ENCODE measurements at places on chromosomes 2 and 18. TPM values are rescaled to one million over a fixed set of nuclear protein-coding genes. Genes with fewer than 3 reads are reported as not detected.

DNA sequence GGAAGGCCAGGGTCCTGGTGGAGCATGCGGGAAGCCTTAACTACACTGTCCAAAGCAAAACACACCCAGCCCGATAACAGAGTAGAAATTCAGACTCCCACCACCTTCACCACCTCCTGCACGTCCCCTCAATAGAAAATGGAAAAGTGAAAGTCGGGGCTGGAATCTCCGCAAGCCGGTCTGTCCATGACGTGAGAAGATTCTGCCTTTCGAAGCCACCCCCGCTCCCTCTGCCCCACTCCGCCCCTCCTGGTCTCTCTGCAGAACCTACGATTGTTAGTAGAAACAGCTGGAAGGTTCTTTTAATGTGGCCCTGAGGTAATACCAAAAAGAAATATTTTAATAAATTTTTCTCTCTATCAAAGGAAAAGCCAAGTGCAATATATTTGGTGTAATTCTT is 116.4 kb downstream of the GBX2 start:
- no peak for DNase-seq

Gene ZNF532
- 59.1 TPM for total RNA-seq

- DNase-seq: no peak
These were observed 272.6 kb downstream of the NEDD4L start for GRCh38 chr18:58316396-58317342.

DNA sequence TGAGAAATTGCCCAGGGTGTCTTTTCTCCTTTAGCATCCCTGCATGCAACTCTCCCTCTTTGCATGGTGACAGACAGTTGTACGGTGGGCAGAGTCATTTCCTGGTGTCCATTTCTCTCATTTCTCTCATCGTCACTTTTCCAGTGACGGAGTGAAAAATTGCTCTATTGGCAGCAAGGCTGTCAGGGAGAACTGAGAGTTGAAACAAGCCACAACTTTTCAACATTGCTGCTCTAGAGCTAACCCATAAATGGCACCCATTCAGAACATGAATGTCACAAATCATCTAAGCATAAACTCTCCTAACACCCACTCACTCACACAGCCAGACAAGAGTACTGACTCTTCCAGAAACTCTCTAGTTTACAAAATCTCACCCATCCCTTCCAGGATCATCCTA is 55.7 kb downstream of the ZC3H8 start:
- DNase-seq: no peak

DNA sequence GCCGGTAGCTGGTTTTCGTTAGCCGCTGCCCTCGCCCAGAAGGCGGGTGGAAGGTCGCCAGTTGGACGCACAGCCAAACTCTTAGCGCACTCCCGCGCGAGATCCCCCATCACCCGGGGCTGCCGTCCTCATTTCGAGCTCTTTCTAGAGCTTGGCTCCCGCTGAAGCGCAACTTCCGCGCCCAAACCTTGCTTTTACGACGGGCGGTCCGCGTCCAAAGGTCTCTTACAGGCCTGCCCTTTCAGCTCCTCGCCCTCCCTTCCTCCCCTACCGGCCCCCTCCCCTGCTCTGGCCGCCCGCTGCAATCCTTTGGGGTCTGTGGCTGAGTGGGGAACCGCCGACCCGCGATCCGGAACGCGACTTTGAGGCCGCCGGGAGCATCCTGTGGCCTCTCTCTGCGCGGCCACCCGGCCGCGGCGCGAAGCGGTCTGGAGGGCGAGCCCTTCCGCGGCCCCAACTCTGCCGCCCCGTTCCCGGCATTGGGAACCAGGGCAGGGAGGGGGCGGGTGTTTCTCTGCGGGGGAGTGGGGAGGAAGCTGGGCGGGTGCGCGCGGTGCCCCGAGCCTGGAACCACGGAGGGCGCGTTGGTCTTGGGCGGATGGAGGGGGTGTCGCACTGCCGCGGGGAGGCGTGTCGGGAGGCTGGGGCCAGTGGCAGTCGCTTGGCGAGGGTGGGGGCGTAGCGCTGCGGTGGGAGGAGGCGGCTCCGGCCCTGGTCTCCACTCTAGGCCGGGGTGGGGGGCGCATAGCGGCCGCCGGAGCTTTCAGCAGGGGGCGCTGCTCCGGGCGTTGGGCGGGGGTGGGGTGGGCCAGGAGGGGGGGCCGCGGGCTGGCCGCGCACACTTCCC is at the start of gene GDF7:
Gene GDF7, plus strand, starts transcription at position 841 of the 847 bp plus-strand sequence. CDS start 96 bp downstream, outside the sequence.
- no peak for DNase-seq

DNA sequence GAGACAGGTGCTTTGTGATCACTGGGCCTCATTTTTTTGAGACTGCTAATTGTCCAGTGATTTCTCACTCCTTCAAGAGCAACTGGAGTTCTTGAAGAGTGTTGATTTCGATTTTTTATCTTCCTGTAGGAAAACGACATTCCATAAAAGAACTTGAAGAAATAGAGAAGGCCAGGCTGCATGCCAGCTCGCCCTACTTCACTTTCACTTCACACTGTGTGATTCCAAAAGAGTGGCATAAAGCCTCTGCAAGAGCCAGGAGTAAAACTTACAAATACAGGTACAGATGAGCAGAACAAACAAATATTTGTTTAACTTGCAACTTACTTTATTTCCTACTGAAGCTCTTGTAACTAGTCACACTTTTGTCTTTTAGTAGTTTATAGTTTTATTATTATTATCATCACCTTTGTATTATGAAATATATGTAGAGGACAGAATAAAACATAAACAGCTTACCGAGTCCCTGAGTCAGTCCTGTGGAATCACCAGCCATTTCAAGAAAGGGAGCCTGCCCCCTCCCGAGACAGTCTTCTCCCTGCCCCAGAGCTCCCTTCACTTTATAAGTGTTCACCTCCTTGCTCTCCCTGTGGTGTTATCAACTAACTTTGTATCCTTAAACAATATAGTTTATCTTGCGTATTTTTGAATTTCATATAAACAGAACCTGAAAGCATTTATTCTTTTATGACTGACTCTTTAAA is 8.7 kb downstream of the FAM228A start:
- no peak for DNase-seq

GRCh38 chr18:8286303-8286702 is 322.9 kb upstream of the RAB12 start:
- DNase-seq: no peak

DNA sequence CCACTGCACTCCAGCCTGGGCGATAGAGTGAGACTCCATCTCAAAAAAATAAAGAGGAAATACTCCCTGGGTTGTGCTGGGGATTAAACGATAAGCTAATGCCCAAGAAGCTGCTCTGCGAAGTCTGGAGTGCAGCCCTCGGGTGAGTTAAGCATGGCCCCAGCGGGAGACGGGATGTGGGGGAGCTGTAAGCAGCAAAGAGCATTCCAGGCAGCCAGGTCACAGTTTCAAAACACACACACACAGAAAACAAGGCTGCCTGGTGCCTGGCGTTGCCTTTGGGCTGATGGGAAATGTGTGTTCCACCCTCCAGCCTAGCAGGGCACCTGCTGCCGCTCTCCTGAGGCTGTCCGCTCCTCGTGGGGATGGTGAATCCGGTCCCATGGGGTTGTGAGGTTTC is 24.1 kb downstream of the ODC1 start:
- no peak for DNase-seq

DNA sequence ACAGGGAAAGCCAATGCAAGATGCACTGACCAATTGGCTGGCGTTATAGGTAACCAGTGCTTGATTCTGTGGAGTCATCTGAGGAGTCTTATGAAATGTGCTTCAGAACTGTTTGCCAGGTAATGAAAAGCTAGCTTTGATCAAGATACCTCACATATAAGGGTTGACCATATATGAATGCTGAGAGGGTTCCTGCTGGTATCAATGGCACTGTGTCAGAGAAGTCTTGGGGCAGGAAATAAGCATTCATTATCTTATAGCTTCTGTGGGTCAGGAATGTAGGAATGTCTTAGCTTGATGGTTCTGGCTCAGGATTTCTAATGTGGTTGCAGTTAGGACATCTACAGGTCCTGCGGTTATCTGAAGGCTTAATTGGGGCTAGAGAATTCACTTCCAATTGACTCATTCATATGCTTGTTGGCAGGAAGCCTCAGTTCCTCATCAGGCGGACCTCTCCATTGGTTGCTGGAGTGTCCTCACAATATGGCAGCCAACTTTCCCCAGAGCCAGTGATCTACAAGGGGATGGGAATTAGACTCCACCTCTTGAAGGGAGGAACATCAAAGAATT is 22.1 kb upstream of the TCF7L1 start:
- DNase-seq: no peak

Gene UPP2
- total RNA-seq: not detected

- no peak for DNase-seq
These were observed 1.6 kb upstream of the PSTPIP2 start for GRCh38 chr18:46073474-46074331.

- no peak for DNase-seq
These were observed 572 bp downstream of the RPS27A start for GRCh38 chr2:55232863-55233657.

GRCh38 chr2:144514616-144515091 is 5.3 kb downstream of the ZEB2 start:
- DNase-seq: no peak

DNA sequence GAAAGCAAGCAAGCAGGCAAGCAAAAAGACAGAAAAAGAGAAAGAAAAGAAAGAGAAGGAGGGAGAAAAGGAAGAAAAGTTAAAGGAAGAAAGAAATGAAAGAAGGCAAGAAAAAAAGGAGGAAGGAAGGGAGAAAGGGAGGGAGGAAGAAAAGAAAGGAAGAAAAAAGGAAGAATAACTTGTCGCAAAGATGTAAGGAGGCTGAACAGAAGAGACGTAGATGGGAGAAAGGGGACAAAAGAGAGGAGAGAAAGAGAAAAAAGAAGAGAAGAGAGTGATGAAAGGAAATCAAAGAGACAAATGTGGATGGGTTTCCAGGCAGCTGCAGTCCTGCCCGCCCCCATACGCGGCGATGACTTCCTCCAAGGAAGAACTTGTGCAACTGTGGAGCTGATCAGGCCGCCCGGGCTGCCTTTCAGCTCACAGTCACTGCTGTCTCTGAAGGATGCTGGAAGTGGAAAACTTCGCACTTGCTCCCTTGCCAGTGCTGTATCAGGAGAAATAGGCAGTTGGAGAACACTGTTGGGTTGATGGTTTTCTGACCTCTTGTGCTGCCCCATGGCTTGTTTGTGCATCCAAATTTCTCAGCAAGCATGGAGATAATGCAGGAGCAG is 52.9 kb downstream of the TRIB2 start:
- no peak for DNase-seq

GRCh38 chr2:216784456-216784855 is 75.4 kb downstream of the TNP1 start:
- no peak for DNase-seq

GRCh38 chr2:229237270-229237669 is 33.8 kb downstream of the PID1 start:
- no peak for DNase-seq

Gene DLGAP1
- total RNA-seq: 5.7 TPM

Gene NDUFS1
- 96.2 TPM for total RNA-seq

DNA sequence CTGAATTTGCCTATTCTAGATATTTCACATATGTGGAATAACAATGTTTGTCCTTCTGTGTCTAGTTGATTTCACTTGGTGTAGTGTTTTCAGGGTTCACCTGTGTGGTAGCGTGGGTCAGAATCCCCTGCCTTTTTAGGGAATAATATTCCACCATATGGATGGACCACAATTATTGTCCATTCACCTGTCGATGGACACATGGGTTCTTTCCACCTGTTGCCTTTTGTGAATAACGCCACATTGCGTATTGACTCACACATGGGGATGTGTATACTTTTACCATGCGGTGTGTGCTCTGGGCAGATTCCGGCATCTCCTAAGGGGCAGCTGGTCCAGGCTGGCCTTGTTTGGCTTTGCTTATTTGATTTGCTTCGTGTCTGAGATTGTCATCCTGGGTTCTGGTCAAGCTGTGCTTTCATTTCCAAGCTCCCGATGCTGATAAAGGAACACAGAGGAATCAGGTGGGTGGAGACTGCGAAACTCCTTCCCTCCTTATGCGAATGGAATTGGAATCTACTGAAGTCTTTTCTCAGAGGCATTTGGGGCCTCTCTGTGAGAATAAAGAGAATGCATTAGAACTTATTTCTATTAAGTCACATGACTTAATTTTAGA is 18.9 kb upstream of the ALLC start:
- no peak for DNase-seq

GRCh38 chr2:215796140-215796855 is 217.1 kb downstream of the MREG start:
- DNase-seq: no peak

GRCh38 chr2:199118673-199119112 is 339.0 kb downstream of the SATB2 start:
- no peak for DNase-seq

GRCh38 chr2:103152556-103152955 is 390.7 kb downstream of the TMEM182 start:
- no peak for DNase-seq

- DNase-seq: no peak
These were observed 29.2 kb downstream of the NIFK start for GRCh38 chr2:121707344-121707919.

GRCh38 chr2:64899081-64899865 is 89.9 kb upstream of the SLC1A4 start:
- DNase-seq: no peak

Gene MATN3
- 0.28 TPM for total RNA-seq

Gene PDE1A
- 28.2 TPM for total RNA-seq

DNA sequence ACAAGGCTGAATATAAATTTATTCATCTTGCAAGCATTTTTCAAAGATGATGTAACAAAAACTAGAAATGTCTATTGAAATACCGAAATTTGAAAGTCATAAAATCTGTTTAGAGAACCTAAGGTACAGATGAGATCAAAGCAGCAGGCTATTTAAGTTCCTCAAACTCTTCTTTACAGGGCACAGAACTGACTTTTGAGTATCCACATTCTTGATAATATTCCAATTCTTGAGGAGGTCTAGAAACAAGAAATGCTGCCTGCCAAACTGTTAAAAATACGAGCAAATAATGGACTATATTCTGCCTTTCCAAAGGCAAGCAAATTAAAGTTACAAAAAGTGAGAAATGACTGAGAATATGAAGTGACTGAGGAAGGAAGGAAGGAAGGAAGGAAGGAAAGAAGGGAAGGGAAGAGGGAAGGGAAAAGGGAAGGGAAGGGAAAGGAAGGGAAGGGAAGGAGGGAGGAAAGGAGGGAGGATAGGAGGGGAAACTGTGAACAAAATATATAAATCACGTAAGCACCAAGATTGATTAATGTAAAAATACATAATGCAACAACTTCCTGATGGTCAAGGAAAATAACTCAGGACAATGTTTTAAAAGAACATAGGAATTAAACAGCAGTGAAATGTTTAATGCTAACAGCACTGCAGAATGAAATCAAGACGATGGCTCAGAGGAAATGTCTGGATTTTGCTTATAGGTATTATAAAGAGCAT is 248.9 kb upstream of the HNRNPA3 start:
- no peak for DNase-seq

Gene ADAM23
- 0.63 TPM for total RNA-seq

GRCh38 chr2:233764761-233765160 is 4.7 kb downstream of the UGT1A1 start:
- no peak for DNase-seq

Data from omental fat pad (tissue), 4 donors.